ENCODE measurements at places on chromosomes 5 and 9.
A peak's percentile ranks its signal among the peaks of the same experiment; 100 is the strongest.

GRCh38 chr5:55123365-55123764 lies 20.9 kb downstream of the GZMA start:
- DNase-seq: no peak

GRCh38 chr5:16618138-16618897 lies 1.5 kb upstream of the RETREG1 start:
- DNase-seq: no peak

GRCh38 chr9:3508078-3508431 lies 17.7 kb downstream of the RFX3 start:
- no peak for DNase-seq

- no peak for DNase-seq
These were observed 1.3 kb downstream of the TNPO1 start for GRCh38 chr5:72817671-72818266.

- no peak for DNase-seq
These were observed 37.8 kb downstream of the EXOSC2 start for GRCh38 chr9:130731355-130731754.

- no peak for DNase-seq
These were observed 191.3 kb upstream of the PRDM9 start for GRCh38 chr5:23316060-23316591.

GRCh38 chr5:95723632-95724369 lies 7.3 kb upstream of the RHOBTB3 start:
- peak; percentile 44 for DNase-seq

DNA sequence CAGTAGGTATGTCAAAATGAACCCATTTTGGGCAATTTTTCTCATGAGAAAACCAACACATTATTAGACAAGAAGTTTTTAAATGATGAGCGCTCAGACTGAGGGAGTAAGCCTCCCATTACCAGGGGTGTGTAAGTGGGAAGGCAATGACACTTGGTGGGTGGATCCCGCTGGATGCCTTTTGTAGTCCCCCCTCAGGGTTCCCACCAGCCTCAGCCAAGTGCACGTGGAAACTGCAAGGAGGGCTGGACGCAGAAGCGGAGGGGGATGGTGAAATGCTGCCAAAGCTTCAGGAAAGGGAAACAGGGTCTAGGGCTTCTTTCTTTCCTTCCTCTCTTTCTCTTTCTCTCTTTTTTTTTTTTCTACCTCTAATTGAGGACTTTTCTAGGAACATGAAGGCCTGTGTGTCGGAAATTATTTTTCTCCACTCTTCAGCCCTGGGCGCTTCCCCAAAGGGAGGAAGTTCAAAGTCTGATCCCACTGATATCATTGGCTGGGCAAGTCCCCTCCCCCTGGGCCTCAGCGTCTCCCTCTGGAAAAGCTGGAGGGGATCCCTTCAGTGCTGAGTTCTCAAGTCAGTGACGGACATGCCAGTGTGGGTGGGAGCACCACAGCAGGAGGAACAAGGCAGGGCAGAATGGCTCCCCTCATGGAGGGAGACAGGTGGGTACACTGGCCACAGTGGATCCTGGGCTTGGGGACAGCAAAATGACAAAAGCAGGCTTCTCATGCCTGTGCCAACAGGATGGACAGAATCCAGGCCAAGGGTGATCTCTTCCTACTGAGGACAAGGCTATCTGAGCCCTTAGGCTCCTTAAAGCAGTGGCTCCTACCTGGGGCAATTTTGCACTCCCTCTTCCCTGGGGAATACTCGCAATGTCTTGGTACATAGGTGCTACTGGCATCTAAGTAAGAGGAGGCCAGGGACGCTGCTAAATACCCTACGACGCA lies 23.9 kb upstream of the SLC25A51 start:
- no peak for DNase-seq

- peak; percentile 87 for DNase-seq
These were observed 144.6 kb downstream of the CCDC171 start for GRCh38 chr9:15697446-15697851.

DNA sequence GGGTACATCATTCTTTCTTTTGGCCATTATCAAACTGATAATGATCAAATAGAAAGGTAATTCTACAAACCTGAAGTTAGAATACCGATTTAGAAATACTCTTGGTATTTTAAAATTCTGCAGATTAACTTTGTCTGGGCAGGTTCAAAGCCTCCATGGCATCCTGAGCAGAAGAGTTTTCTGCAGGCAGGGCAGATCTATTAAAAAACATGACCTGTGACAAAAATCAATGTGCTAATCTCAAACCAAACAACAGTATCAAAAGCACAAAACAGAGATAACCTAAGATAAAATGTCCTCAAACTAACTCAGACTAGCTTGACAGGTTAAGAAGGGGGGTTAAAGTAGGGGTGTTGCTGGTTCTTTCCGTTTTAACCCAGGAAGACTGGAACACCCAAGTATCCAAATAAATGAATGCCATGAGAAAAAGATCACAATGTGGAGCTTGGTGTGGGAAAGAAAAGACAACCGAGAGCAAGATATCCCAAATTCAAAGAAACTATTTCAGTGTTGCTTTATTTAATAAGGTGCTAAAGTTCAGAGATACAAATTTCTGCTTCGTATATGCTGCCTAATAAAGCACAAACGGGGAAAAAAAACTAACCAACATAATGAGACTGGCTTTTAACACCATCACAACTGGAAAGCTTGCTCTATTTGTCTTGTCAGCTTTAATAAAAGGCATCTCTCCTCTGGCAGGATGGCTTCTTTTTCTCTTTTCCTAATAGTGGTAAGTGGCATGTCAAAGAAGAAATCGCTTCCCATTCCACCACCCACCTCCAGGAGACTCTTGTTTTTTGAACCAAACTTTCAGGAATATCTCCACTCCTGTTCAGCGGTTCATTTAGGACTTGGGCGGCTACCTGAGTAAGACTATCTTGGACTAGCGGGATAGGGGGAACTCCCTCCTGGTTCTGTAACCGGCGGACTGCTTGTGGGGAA lies 2.3 kb downstream of the EFNA5 start:
- peak; percentile 2 for DNase-seq

DNA sequence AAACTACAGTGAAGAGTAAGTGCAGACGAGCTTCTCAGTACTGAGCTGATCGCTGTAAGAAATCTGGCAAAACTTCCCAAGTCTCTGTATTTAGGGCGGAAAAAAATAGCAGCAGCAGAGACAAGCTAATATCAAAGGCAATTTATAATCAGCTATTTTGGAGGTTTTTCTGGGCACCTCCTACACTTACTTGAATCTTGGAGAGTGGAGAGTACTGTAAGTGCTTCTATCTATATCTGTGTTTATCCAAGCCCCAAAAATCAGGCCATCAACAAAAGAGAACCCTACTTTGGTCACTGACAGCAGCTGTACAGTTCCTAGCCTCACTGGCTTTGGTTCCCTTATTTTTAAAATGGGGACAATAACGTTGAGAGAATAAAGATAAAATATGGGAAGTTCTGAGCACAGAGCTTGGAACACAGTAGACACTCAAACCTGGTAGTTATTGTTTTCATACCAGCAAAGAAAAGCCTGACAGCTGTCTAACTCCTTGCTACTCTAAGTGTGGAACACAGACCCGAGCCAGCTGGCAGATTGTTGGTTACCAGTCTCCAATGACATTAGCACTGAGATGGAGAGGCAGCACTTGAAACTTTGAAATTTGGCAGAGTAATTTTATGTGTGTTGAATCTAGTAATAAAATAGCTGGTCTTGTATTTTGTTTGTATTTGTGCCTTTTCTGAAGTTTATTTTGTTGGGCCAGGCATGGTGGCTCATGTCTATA lies 96.0 kb upstream of the SLC28A3 start:
- DNase-seq: no peak

GRCh38 chr5:90807496-90807895 lies 248.9 kb downstream of the ADGRV1 start:
- no peak for DNase-seq

DNA sequence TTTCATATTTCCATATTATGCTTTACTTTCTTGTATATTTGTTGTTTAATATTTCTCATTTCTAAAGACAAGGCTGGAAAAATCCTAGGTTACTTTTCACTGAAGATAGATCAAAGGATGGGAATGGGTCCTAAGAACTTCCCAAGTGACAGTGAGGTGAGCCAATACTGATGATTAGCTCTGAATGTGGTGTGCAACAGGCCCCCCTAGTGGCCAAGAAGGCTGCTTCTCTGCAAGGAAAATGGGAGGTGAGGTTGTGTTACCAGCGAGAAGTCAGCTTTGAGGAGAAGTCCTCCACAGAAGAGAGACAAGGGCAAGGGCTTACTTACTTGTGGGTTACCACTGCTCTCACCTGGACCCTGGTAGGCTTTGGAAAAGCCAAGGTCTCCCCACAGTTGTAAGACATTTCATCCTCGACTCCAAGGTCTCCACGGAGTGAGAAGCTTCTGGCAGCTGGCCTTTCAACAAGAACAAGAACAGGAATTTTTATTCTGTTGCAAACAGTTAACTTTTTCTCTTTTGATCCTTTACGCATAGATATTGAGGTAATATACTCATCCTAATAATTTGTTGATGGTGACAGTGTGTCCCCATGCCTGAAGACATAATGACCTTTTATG lies 69.9 kb downstream of the MAMDC2 start:
- peak; percentile 66 for DNase-seq

- DNase-seq: peak; percentile 93
These were observed 6.4 kb upstream of the JMY start for GRCh38 chr5:79229357-79230174.
